AG09319 (cell line): ENCODE measurements at places on chromosomes 6 and 20.

- no peak for DNase-seq
These were observed 10.3 kb downstream of the PREX1 start for GRCh38 chr20:48817367-48818030.

GRCh38 chr6:25014369-25014768 is 78.6 kb upstream of the RIPOR2 start:
- DNase-seq, result no peak

DNA sequence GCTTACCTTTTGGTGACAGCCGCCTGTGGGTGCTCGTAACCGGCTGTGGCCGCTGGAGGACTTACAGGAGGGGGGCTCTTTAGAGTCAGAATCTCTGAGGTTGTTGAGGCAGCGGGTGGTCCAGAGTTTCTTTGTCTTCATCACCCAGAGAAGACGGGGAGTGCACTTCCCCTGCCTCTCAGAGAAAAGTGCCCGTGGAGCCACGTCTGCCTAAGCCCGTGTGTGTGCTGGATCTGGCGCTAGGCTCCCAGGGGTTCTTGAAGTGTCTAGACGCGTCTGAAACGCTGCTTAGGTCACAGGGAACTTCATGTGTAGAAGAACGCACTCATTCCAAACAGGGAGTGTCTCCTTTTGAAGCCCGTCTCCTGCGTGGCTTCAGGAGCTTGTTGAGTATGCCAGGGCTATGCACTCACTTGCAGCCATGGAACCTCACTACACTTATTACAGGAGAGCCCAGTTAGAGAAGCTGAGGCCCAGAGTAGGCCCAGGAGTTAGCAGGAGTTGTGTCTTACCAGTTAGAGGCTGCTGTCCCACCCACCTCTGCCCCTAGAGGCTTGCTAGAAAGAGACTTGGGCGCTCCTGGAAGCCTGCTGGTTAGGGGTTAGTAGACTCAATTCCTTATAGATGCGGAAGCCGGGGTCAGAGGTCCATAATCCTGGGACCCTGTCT is 1.3 kb downstream of the LSM14B start:
- DNase-seq, result no peak

DNA sequence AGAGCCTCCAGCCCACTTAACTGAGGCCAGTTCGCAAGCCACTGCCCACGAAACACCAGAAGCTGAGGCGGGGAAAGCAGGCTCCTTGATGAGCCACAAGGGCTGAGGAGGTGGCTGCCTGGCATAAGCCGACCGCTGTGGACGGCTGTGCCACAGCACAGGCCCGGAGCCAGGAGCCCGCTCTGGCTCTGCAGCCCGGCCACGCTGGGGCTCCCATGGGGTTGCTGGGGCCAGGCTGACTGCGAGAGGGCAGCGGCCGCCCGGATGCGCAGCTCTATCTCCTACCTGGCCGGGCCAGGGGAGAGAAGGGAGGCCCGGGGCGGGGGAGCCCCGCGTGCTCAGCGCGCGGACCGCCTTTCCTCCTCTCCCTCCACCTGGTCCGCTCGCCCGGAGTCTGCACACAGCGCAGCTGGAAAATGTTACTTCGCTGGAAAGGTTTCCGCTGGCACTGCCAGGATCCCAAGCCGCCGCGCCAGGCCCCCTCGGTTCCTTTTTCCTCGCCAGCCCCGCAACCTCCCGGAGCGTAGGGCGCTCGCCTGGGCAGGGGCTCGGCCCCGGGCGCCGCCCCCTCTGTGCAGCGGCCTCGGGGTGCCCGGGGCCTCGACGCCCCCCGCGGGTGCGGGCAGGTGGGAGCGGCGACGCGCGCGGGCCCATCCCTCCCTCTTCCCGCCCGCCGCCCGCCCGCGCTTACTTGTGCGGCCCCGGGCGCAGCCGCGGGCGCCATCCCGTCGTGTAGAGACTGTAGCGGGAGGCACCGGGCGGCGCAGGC is 657 bp downstream of the EMILIN3 start:
- DNase-seq, result no peak

DNA sequence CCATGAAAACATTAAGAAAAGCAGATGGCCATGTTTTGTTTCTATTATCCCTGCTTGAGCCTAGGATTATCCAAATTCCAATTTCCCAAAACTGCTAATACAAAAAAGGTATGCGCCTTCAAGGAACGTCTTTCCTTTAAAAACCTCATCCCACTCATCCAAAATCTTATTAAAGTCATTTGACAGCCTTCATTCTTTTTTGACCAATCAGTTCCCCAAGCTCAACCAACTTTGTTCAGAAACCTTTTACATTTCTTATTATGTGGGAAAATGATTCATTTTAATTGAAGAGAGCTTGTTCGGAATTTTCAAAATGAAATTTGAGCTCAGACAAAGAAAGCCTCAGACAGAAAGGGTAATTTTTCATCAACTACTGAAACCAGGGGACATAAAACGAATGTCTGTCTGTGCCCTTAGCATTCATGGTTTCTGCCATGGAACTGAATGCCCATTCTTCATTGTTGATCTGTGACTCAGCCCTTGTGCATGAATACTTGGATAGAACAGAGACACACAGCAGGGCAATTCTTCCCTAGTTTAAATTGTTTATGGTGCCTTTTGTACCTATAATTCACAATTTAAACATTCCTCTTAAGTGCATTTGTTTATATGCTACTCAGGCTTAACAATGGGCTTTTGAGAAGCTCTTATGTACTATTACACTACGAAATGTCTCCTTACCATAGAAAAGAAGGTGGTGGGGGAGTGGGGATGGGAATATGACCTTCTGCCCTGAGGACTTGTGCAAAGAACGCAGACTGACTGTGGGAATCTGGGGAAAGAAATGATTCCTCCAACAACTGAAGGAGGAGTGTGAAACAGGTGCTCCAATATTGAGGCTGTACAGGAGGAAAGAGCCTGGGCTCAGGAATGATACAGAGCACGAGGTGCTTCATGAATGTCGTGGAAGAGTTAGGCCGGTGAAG is 49.8 kb upstream of the ERVFRD-1 start:
- DNase-seq, result no peak

GRCh38 chr6:21666853-21667681 is 73.5 kb downstream of the SOX4 start:
- no peak for DNase-seq

GRCh38 chr6:166946125-166946524 is 10.2 kb downstream of the RNASET2 start:
- DNase-seq, result no peak

GRCh38 chr6:44725070-44725469 is 337.6 kb downstream of the CDC5L start:
- no peak for DNase-seq

DNA sequence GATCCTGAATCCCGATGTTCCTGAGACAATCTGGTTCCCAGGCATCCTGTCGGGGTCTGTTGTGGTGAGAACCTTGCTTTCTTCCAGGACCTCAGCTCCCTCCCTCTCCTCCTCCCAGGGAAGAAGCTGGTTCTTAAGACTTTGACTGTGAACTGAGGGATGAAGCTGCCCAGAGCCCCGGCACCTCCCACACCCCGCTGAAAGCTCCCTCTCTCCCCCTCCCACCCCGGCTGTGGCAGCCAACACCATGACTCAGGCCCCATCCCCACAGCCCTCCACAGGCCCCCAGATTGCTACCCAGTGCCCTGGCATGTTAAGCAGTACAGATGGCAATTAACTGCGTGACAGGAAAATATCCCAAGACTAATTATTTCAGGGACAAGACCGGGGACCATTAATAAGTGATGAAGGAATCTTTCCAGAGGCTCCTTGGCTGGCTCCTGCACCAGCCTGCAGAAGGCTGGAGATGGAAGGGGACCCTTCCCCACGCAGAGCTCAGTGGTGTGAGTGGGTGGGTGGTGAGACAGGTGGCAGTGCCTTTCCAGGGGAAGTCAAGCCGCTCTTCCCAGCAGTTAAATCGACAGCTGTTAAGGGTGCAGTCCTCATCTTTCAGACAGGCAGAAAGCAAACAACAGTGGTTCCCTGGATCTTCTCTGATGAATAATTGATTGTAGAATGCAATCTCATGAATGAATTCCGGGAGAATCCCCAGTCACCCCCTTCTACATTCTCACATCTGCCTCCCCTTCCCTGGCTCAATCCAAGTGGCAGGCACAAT is 237.9 kb downstream of the LRFN2 start:
- no peak for DNase-seq

DNA sequence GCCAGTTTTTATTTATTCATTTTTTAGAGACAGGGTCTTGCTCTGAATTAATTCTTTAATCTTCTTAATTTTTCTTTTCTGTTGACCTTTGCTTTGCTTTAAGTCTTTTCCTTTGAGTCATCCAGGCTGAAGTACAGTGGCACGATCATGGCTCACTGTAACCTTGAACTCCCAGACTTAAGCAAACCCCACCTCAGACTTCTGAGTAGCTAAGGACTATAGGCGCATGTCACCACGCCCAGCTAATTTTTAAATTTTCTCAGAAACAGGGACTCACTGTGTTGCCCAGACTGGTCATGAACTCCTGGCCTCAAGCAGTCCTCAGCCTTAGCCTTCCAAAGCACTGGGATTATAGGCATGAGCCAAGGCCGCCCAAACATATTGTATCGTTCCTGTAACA is 71.3 kb upstream of the GNRH2 start:
- no peak for DNase-seq

DNA sequence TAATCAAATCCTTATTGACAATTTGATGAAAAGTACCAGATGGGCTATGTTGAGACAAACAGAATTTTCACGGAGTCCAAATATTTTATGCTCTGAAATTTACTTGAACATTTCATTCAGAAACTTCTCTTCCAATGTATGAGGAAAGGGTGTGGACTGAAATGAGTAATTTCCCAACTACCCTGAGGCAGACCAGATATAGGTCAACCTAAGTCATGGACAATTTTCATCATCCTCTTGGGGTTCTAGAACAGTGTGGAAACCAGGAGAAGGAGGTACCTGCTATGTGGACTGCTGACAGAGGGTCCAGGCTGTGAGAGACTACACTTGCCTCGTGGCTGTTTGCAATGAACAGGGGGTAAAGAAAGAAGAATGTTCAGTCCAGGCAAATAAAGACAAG is 323.0 kb downstream of the ESR1 start:
- DNase-seq, result no peak

GRCh38 chr6:159910342-159910741 is 19.6 kb downstream of the MAS1 start:
- no peak for DNase-seq

DNA sequence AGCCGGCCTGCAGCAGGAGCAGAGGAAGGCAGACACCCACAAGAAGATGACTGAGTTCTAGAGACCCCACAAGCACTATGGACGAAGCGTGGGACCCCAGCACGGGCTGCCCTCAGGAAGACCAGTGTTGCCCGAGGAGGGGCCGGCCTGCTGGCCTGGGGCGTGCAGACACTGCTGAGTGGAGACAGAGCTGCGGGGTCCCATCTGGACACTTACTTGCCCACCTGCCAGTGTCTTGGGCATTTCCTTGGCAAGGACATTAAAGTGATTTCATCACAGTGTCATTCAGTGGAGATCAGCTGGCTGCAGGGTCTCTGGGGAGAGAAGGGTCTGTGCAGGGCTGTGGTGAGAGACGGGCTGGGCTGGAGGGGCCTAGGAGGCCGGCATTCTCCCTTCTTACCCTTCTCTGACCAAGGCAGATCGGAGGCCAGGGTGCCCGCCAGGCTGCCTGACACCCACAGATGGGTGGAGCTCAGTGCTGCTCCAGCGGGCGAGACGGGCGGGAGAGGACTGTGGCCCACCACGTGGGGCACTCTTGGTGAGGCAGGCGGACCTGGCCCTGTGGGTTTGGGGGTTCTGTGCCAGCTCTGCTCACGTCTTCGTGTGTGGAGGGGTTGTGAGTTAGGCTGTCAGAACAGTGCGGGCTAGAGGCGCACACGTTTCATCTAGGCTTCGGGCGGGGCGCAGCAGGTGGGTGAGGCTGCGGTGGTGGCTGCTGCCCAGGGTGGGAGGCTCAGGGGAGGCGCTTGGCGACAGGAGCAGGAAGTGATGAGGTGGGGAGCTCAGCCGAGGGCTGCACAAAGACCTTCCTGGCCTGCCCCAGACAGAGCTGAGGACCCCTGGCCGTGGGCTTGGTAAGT is at the start of gene LIME1:
Gene LIME1, plus strand, starts transcription at position 806 of the 860 bp plus-strand sequence. CDS start 886 bp downstream, outside the sequence.
- no peak for DNase-seq

GRCh38 chr20:54914995-54915394 is 439.6 kb downstream of the DOK5 start:
- no peak for DNase-seq

- DNase-seq, result no peak
These were observed 19.5 kb downstream of the CST4 start for GRCh38 chr20:23669327-23669726.
